Urinary bladder (tissue), 4 donors: ENCODE measurements at places on chromosomes 5 and 9. TPM values are rescaled to one million over a fixed set of nuclear protein-coding genes. Genes with fewer than 3 reads are reported as not detected.

Gene PCDHGA6
- 3.7 TPM for polyA plus RNA-seq

Gene CDH18
- polyA plus RNA-seq: 0.06 TPM

Gene SMAD5
- 20.4 TPM for polyA plus RNA-seq

Gene HARS1
- 50.5 TPM for polyA plus RNA-seq

Gene GRHPR
- 122 TPM for polyA plus RNA-seq

Gene ZNF454
- 1.7 TPM for polyA plus RNA-seq

DNA sequence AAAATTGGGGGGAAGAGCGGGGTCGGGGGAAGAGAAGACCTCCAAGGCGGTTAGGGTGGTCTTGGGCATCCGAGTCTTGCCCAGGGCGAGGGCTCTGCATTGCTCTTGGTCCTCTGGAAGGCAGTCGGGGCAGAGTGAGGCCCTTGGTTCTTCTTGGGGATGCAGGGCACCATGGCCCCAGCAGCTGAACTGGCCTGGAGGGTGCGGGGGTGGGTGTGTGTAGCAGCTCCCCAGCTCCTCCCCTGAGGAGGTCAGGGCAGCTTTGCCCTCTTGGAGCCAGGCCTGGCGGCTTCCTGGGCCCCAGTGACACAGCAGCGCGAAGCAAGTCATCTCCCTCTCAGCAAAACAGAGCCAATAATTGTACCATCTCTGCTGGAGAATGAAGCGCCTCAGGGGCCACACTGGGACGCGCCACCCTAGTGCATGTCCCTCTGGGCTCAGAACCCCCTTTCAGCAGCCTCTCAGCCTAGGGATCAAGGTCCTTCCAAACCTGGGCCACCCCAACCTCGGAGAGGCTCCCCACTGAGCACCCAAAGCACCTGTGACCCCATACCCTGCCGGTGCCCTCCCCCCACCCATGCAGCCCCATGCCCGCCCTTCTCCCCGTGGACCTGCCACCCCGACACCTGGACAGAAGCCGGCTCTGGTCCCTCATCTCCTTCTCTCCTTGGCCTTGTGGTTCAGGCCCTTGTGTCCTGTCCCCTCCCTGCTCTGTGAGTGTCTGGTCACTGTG is 10.4 kb upstream of the RXRA start:
- DNase-seq: no peak
